ENCODE measurements at places on chromosomes 12 and 14. TPM values are rescaled to one million over a fixed set of nuclear protein-coding genes. Genes with fewer than 3 reads are reported as not detected.

VRTN gene
- 0.15 TPM for total RNA-seq

RDH16 gene
- 0.74 TPM for total RNA-seq

SLC25A3 gene
- 481 TPM for total RNA-seq

- no peak for DNase-seq
These were observed 36.0 kb downstream of the FMNL3 start for GRCh38 chr12:49671031-49671765.

DNA sequence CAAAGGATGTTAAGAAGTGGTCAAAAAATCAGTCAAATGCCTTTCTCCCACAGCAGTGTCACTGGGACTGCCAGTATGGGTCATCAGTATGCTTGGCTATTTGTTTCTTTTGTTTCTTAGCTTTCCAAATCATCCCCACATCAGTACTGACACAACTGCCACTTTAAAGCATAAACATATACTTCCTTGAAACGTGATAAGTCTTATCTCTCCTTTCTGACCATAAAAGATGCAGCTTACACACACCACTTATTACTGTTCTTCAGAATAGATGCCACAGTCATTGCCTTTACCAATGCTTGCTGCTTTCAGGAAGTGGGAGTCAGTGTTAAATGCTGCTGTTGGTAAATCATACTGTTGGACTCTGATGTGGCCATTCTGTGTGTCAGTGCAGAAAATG lies 18.6 kb upstream of the GARIN2 start:
- DNase-seq: no peak

DNA sequence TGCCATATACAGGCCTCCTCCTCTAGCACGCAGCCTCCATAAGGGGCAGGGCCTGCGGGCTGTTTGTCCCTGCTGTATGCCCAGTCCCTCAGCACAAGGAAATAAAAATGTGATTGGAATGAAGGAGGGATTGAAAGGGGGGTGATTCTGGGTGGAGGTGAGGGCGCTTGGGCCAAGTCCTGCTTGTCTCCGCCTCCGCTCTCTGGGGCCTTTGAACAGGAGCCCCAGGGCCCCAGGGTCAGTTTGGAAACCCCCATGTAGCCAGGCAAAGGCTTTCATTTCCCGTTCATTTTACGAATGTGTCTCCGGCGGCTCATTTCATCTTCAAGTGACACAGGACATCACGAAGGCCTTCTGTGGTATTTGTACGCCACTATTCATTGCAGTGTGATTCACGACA lies 4.5 kb upstream of the CACNA2D4 start:
- DNase-seq: no peak

GRCh38 chr14:76412501-76412900 lies 36.6 kb downstream of the ESRRB start:
- no peak for DNase-seq

All from glutamatergic neuron (in vitro differentiated cells).